ENCODE measurements at places on chromosomes 11 and 22.

- no peak for DNase-seq
Observed at GRCh38 chr11:65791719-65792213, 4.9 kb downstream of the OVOL1 start.

DNA sequence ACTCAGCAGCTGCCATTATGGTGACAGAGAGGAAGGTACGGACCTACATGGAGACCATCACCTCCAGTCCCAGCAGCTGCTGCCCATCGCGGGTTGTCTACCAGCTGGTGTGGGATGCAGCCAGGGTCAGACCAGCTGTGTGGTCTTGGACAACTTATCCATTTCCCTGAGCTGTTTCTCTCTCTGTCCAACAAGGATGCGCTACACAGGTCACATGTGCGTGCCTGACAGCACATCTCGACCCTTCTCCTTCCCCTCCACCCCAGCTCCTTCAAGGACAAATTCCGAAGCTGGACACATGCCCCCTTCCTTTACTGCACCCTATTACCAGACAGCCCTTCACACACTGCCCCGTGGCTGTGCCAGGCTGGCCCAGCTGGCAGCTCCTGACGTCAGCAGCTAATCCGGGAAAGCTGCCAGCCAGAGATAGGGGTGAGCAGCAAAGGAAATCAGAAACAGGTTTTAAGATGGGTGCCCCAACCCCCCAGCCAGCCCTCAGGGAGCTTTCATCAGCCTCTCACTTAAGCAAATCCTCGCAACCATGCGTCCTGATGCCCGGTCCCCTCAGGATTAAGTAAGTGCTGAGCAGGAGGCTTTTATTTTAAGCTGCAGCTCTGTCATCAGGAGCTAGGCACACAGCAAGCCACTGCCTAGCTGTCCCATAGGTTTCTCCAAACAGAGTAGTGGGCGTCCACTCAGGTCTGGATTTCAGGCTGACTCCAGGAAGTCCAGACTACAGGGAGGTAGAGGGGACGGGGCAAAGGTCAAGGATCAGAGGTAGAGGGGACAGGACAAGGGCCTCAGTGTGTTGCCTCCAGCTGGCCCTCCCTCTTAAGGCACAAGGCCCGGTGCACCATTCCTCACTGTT is 20.3 kb downstream of the TEF start:
- DNase-seq: no peak

DNA sequence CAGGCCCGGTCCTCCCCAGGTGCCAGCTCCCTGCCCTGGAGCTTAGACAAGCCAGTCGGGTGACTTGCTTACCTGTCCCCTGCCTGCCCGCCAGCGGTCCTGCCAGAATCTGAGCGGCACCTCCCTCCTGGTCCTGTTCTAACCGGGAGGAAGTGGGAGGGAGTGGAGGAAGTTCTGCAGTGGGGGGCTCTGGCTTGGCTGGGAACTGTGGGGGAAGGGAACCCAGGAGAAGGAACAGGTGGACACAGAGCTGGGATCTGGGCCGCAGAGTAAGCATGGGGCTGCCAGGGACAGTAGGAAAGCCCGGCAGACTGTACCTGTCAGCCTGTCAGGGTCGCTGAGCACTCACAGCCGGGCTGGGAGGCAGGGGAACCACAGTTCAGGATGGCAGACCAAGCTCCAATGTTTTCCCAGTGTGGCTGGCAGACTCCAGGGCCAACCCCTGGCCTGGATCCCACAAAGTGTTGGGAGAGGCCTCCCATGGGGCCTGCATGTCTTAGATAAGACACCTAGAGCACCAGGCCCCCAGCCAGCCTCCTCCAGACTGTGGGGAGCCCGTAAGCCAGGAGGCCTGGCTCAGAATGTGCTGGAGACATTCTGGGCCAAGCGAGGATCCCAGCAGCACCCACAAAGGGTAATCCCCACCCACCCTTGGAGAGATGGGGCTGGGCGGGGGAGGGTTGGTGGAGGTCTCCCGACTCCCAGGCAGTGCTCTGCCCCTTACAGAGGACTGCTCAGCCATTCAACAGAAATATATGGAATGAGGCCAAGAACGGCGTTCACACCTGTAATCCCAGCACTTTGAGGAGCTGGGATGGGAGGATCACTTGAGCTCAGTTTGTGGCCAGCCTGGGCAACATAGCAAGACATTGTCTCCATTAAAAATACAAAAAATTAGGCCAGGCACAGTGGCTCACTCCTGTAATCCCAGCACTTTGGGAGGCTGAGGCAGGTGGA is 2.3 kb downstream of the CYB5R3 start:
- no peak for DNase-seq

- DNase-seq: no peak
Observed at GRCh38 chr22:22853713-22854112, 33.9 kb upstream of the IGLL5 start.

- DNase-seq: no peak
Observed at GRCh38 chr11:94025690-94026394, 4.7 kb downstream of the HEPHL1 start.

- no peak for DNase-seq
Observed at GRCh38 chr11:17734418-17734911, at the start of gene KCNC1. Gene KCNC1 (plus strand): TSS chr11:17734781. CDS start chr11:17736003, 1,222 bp downstream.

GRCh38 chr11:67002921-67003411 is 20.0 kb upstream of the SYT12 start:
- no peak for DNase-seq

GRCh38 chr11:120179057-120179672 is 31.7 kb upstream of the OAF start:
- DNase-seq: no peak

DNA sequence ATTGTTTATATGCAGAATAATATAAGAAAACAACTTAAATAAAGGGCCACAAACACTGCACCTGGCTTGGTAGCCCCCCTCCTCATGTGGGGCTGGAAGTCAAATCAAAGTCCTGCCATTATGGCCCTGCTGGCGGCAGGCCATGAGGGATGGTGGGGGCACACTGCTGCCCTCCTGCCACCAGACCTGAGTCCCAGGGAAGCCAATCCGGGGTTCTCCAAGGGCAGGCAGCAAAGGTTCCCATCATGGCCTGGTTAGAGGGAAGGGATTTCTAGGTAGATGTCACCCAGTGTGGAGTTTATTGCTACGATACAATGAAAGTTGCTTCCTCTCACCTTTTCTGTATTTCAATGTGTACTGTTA is 39.1 kb downstream of the C11orf58 start:
- no peak for DNase-seq

- no peak for DNase-seq
Observed at GRCh38 chr11:132604431-132604830, 927.9 kb downstream of the OPCML start.

GRCh38 chr11:57463671-57464538 is 3.6 kb downstream of the RTN4RL2 start:
- DNase-seq: no peak

- no peak for DNase-seq
Observed at GRCh38 chr11:110081462-110082376, 11.5 kb upstream of the ZC3H12C start.

DNA sequence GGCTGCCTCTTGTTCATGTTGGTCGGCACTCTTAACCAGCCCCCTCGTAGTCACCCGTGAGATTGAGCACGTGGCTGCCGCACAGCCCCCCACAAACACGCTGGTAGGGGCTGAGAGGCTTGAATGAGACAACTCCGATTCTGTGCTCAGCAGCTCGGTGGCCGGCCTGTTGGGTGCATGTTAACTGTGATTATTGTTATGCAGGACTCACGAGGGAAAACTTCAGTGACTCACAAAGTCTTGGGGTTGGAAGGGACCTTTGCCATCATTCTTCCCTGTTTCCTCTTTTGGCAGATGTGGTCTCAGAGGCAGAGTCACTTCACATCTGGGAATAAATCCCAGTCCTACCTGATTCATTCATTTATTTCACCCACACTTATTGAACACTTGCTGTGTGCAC is 75.2 kb downstream of the ADAMTS15 start:
- no peak for DNase-seq

- DNase-seq: no peak
Observed at GRCh38 chr22:40453671-40454070, 83.3 kb downstream of the SGSM3 start.

DNA sequence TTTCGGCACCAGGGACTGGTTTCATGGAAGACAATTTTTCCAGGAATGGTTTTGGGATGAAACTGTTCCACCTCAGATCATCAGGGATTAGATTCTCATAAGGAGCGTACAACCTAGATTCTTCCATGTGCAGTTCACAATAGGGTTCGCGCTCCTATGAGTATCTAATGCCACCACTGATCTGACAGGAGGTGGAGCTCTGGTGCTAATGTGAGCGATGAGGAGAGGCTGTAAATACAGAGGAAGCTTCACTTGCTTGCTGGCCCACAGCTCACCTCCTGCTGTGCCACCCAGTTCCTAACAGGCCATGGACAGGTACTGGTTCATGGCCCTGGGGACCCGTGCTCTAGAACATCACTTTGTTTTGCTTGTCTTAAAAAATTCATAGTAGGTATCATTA is 41.8 kb upstream of the AMPD3 start:
- DNase-seq: peak; percentile 12

DNA sequence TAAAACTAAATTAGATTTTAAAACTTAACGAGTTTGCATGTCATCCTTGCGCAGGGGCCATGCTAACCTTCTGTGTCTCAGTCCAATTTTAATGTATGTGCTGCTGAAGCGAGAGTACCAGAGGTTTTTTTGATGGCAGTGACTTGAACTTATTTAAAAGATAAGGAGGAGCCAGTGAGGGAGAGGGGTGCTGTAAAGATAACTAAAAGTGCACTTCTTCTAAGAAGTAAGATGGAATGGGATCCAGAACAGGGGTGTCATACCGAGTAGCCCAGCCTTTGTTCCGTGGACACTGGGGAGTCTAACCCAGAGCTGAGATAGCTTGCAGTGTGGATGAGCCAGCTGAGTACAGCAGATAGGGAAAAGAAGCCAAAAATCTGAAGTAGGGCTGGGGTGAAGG is 10.6 kb downstream of the LIMK2 start:
- DNase-seq: no peak

GRCh38 chr11:134572741-134573675 is 161.0 kb upstream of the B3GAT1 start:
- DNase-seq: no peak

DNA sequence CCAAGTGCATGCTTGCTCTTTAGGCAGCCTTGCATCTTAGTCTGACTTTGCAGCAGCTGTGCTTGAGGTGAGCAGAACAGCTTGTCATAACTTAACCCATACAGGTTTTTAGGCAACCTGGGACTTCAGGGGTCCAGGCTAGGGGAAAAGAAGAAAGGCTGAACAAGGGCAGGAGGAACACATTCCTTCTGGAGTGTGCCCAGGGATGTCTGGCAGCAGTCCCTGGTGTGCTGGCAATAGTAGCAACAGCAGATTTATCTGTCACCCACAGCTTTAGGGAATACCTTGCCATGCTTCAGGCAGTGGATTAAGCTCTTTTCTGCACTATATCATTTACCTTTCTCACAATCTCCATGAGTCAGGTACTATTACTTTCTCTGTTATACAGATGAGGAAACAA is 513.0 kb downstream of the RAB38 start:
- no peak for DNase-seq

DNA sequence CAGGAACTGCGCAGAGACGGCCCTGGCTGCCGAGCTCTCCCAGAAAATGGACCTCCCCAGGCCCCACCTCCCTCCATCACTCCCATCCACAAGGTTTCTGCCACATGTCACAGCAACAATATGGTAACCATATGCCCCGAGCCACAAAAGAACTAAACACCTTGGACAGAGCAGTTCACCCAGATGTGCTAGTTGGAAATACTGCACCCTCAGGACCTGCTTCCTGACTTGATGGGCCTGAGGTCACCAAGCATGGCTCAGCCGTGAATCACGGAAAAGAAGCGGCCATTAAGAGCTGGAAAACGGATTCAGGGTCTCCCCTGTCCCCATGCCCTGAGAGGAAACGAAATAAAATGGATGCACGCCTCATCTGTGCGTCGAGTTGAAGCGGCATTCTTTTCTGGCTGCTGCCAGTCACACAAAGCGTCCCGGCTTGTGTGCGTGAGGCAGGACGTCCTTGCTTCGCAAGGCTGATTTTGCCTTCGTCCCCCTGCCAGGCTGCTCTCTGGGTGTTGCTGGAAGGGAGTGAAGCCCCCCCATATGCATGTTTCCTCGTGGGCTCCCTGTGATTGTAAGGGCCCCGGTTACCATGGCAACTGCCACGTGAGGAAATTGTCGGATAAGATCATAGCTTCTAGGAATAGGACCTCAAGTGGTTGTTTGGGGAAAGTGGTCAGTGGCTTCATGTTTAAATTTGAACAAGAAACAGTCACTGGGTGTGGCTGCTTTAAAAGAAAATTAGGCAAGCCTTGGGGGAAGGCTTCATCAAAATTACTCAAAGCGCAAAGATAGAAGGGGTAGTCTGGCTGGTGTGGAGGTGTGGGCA is 51.7 kb downstream of the FLI1 start:
- no peak for DNase-seq

GRCh38 chr22:30606455-30607299 is at the start of gene TCN2:
Gene TCN2 (plus strand): TSS chr22:30607174. CDS start chr22:30607332, 158 bp downstream.
- no peak for DNase-seq

GRCh38 chr11:96704847-96705246 is 315.0 kb downstream of the JRKL start:
- no peak for DNase-seq

DNA sequence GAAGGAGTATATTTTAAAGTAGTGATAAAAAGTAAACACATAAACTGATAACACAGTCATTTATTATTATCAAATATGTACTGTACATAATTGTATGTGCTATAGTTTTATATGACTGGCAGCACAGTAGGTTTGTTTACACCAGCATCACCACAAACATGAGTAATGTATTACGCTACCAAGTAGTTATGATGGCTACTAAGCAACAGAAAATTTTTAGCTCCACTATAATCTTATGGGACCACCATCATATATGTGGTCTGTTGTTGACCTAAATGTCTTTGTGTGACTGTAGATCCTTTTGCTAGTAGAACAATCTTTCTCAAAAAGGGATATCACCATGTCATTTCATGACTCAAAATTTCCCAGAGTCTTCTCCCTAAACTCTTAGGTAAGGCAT is 93.5 kb downstream of the LARGE2 start:
- no peak for DNase-seq

- DNase-seq: no peak
Observed at GRCh38 chr11:67295846-67296245, 6.7 kb downstream of the ANKRD13D start.

DNA sequence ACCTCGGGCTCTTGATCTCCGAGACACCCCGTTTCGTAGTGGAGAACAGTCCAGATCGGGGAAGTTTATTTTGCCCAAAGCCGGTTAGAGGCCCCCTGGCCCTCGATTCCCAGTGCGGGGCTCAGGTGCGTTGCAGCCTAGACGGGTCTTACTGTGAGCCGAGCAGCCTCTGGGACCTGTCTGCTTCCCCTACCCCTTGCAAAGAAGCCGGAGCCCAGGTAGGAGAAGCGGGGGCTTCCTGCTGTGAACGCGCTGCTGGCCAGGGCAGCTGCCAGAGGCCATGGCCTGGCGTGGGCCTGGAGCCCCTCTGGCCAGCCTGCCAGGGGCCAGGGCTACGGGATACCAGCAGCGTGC is 621 bp downstream of the TSPO start:
- DNase-seq: no peak

- no peak for DNase-seq
Observed at GRCh38 chr11:69243496-69244200, 50.3 kb upstream of the MYEOV start.

DNA sequence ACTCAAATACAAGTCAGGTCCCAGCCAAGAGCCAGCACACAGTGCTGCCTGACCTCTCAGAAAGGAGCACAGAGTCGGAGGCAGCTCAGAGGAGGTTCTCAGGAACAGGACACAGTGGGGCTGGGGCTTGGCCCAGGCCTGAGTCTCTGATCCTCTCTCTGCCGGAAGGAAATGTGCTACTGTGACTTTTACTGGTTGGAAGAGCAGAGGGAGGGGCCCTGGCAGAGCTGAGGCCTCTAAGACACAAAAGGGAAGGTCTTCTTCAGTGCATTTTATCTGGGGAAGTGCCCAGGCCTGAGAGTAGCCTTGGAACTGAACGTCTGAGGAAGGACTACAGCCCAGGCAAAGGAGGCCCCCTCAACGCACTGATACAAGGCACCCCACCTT is 16.2 kb upstream of the CASTOR1 start:
- no peak for DNase-seq

All from stimulated activated CD8-positive, alpha-beta memory T cell treated with anti-CD3 and anti-CD28 coated beads, Interleukin-7, amount 100 ng/mL, for 4 hours (primary cell).